ENCODE measurements at places on chromosomes 12 and 14.

GRCh38 chr12:30019366-30020140 lies 235.8 kb upstream of the TMTC1 start:
- DNase-seq, result no peak

- no peak for DNase-seq
Observed at GRCh38 chr14:100709289-100710284, 17.1 kb upstream of the DLK1 start.

- DNase-seq, result no peak
Observed at GRCh38 chr14:98886982-98887381, 385.0 kb downstream of the BCL11B start.

- DNase-seq, result no peak
Observed at GRCh38 chr14:64786296-64787149, 82.3 kb downstream of the PLEKHG3 start.

GRCh38 chr12:29486972-29487371 lies 10.5 kb downstream of the OVCH1 start:
- no peak for DNase-seq

- no peak for DNase-seq
Observed at GRCh38 chr12:105100998-105101397, 6.5 kb upstream of the WASHC4 start.

DNA sequence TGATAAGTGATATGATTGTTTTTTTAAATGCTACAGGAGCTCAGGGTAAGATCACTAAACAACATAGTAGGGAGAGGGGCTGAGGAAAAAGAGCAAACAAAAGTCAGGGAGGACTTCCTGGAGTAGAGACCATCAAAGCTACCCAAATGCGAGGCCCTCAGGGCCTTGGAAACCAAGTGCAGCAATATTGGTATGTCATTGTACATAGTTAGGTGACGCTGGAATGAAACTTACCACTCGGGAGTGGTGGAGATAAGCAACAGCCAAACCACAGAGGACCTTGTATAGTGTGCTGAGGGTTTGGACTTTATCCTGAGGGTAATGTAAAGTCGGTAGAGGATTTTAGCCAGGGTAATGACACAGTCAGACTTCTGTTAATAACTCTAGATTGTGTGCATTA lies 13.8 kb downstream of the KITLG start:
- DNase-seq, result no peak

GRCh38 chr14:29941401-29941800 lies 13.8 kb upstream of the PRKD1 start:
- no peak for DNase-seq

- DNase-seq, result no peak
Observed at GRCh38 chr12:19964549-19964948, 403.8 kb upstream of the PDE3A start.

GRCh38 chr12:119720349-119720748 lies 52.4 kb downstream of the PRKAB1 start:
- no peak for DNase-seq

GRCh38 chr12:71439613-71440344 lies at the start of gene LGR5:
Gene LGR5, plus strand, starts transcription at chr12:71439798. Its CDS starts 283 bp downstream, at chr12:71440081.
- no peak for DNase-seq

GRCh38 chr12:101111441-101111840 lies 98.6 kb downstream of the SLC5A8 start:
- DNase-seq, result no peak

DNA sequence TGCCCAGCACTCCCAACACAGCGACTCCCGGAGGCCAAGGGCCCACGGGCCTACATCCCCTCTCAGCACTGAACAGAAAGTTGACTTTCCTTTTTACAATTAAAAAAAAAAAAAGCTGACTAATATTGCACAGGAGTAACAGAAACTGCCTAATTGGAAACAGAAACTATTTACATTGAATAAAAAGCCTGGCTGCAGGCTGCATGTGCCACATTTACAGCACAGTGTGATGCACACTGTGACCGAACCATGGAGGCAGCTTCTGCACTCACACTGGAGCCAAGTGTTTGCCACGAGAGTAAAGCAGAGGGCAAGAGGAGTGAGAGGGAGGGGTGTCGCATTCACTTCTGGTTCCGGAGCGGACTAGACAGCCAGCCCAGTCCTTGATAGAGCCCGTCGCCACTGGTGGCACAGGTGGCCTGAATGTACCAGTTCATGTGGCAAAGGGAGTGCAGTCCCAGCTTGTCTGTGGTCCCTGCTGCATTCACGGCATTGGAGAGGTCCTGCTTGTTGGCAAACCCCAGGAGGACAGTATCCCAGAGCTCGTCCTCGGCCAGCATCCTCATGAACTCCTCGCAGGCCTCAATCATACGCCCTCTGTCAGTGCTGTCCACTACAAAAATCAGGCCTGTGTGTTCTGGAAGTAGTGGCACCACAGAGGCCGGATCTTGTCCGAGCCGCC lies 59.2 kb downstream of the SPPL3 start:
- no peak for DNase-seq

- DNase-seq, result no peak
Observed at GRCh38 chr14:82533351-82533750, 999.7 kb upstream of the SEL1L start.

DNA sequence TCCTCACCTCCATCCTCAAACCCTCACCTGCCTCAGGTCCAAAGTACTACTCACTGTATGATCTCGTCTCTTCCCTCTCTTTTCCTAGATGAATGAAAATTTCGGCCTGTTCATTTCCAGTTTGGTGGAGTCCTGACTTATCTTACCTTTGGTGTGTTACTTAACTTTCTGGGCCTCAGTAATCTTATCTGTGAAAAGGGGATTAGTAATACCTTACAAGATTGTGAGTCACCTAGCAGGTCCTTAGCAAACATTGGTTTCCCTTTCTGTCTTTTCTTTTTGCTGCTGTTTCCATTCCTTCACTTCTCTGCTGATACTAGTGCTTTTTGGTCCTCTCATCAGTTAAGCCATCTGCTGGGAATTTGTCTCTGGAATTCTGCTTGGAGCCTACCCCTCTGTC lies 52.8 kb downstream of the AKAP6 start:
- no peak for DNase-seq

DNA sequence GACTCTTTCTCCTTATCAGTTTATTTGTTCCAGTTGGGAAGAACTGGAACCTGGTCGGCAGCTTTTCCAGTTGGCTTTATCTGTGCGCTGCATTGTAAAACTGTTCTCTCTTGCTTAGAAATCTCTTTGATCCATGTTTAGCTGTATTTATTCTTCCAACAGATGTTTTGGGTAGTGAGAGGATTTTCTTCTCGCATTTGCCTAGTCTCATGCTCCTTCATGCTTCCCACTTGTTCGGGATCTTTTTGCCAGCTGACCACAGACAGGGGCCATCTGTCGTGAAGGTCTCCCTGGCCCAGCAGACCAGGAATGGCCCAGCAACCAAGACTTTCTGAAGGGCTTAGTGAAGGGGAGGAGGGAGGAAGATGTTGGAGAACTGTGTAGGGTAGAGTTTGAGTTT lies 21.6 kb downstream of the NTF3 start:
- DNase-seq, result no peak

DNA sequence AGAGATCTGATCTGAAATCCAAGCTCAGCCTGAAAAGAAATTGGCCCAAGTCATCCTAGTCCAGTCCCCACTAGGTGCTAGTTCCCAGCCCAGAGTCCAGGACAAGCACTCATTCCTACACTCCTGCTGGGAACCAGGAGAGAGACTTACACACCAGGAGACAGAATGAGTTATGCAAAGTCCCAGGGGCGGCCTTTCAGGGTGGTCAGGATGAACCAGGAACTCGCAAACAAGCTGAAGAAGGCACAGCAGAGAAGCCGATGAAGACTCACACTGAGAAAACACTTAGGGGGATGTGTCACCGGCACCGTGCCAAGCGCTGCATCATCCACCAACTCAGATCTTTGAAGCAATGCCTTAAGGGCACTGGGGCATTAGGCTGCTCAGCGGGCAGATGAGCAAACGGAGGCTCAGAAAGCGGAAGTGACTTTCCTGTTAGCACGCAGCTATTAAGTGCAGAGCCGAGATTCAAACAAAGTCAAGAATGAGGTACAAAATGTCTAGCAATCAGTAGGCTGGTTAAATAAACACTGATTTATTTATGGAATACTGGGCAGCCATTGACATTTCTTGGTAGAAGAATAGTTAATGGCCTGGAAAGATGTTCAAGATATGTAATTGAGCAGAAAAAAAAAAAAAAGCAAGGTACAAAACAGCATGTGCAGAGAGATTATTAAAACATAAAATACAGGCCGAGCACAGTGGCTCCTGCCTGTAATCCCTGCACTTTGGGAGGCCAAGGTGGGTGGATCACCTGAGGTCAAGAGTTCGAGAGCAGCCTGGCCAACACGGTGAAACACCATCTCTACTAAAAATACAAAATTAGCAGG lies 78.7 kb downstream of the LRRC74A start:
- DNase-seq, result peak; percentile 56

GRCh38 chr14:50260511-50260910 lies 29.1 kb upstream of the SOS2 start:
- peak; percentile 19 for DNase-seq

- peak; percentile 59 for DNase-seq
Observed at GRCh38 chr12:388541-389141, 479 bp downstream of the KDM5A start.

GRCh38 chr14:102733326-102733725 lies 43.9 kb upstream of the TRAF3 start:
- DNase-seq, result no peak

GRCh38 chr14:27672047-27672446 lies 1074.2 kb upstream of the NOVA1 start:
- no peak for DNase-seq

DNA sequence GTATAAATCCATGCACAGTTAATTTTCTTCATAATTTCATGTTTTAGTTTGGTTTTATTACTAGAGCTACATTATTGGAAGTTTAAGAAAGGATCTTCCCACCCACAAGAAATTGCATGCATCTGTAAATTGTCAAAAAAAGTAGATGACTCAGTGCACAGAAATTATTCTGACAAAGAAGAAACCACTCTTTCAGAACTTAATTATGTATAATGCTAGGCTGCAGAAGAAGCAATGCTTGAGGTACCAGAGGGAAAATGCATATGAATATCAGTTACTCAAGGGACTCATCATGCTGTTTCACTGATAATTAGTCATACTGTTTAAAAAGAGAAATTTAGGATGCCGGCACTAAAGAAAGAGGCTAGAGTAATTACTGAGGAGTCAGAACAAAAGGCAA lies 147.0 kb downstream of the SLC16A7 start:
- DNase-seq, result no peak

GRCh38 chr12:13834241-13834640 lies 147.2 kb downstream of the GRIN2B start:
- no peak for DNase-seq

GRCh38 chr12:11716794-11717518 lies 67.5 kb downstream of the ETV6 start:
- DNase-seq, result no peak

DNA sequence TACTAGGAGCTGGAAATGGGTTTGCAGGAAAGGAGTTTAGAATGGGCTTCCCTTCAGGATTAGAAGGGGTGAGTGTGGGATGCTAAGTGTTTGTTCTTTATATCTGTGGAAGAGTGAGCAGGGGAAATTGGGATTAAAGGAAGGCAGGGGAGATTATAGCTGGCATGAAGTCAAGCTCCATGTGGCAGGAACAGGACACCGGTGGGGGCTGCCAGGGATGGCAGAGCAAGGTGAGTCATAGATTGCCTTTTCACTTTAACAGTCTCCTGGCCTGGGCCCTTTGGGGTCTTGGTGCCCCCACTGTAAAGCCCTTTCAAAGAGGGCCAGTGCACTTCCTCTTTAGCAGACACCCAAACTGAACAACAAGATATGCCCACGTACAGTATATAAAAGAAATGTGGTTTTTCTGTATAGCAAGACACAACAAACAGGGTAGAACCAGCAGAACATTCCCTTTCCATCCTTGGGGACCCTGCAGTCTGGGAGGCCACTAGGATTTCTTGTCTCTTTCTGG lies 23.1 kb upstream of the FBXO21 start:
- no peak for DNase-seq

DNA sequence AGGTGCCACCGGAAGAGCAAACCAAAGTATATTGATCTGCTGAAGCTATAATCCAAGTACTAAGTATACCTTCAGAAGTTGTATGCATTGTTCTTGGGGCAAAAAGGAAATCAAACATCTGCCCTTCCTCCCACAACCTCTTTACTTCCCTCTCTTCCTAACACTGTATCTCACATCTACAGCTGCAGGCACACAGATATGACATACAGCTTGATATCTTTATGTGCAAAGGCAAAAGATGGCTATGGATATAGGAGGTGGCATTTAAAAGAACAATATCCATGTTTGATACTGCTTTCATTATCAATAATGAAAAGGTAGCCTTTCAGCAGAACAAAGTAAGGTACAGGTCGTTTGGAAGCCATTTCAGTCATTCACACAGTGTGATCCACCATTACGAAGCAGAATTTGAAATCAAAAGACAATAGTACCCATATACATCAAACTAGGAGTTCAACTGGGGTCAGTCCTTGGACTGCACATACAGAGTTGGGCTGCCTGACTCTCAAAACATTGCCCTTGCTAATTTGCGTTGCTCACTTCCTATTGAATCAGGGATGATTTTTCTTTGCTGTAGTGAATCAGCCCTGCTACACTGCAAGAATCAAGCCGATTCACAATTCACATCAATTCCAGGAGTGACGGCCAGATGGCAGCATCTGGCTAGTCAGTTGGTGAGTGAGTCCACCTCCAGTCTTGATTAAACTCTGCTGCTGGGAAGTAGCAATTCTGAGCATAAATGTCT lies 8.9 kb downstream of the ANG start:
- DNase-seq, result peak; percentile 51

DNA sequence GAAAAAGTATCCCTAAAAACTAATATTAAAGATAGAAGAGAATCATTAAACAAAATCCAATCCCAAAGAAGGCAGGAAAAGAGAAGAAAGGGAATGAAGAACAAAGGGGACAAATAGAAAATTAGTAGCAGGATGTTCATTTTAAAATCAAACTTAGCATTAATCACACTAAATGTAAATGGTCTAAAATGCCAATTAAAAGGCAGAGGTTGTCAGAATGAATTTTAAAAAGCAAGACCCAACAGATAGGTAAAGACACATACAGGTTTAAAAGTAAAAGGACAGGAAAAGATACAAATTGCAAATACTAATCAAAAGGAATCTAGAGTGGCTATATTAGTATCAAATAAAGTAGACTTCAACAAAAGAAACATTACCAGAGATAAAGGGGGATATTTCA lies 12.5 kb downstream of the DDHD1 start:
- no peak for DNase-seq

DNA sequence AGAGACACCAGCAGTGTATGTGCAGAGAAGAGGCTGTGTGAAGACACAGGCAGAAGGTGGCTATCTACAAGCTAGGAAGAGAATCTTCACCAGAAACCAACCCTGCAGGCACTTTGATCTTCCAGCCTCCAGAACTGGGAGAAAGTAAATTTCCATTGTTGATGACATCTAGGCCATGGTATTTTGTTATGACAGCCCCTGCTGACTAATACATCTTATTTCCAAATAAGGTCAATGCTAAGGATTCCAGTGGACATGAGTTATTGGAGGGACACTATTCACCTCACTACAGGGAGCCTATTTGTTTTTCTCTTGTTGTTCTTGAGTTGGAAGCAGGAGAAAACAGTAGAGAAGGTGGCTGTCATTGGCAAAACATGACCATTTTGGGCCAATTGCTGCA lies 88.5 kb upstream of the RIN3 start:
- no peak for DNase-seq

GRCh38 chr14:22434030-22434429 lies 155.0 kb downstream of the DAD1 start:
- DNase-seq, result no peak

- DNase-seq, result no peak
Observed at GRCh38 chr14:101197595-101198397, 294.3 kb upstream of the RTL1 start.
